ENCODE measurements at places on chromosomes 12 and 14.

- DNase-seq: no peak
These were observed 114.1 kb upstream of the PWP1 start for GRCh38 chr12:107571492-107571891.

DNA sequence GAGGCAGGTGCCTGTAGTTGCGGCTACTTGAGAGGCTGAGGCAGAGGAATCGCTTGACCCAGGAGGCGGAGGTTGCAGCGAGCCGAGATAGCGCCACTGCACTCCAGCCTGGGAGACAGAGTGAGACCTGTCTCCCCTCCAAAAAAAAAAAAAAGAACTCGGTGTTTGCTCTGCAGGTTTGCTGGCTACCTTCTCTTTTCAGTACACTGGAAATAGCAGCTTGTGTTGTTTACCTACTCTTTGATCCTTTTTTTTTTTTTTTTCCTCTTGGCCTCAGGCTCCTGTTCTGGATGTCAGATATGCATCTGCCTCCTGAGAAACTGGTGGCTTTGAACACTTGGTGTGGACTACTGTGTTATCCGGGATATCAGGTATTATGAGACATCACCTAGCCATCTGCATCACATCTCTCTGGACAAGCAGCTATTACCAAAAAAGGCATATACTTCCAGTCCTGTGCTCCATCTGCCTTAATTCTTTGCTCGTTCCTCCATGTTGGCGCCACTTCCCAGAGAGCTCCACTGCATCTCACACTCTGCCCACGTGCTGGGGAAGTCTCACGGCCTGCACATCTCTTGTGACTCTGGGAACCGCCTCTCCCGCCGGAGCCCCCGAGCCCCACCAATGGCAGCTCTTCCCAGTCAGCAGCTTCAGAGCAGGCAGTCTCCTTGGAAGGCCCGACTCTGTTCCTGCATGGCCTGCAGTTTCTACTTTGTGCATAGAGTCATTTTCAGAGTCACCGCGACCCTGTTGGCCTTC is 50.9 kb upstream of the TRAF3 start:
- peak; percentile 21 for DNase-seq

DNA sequence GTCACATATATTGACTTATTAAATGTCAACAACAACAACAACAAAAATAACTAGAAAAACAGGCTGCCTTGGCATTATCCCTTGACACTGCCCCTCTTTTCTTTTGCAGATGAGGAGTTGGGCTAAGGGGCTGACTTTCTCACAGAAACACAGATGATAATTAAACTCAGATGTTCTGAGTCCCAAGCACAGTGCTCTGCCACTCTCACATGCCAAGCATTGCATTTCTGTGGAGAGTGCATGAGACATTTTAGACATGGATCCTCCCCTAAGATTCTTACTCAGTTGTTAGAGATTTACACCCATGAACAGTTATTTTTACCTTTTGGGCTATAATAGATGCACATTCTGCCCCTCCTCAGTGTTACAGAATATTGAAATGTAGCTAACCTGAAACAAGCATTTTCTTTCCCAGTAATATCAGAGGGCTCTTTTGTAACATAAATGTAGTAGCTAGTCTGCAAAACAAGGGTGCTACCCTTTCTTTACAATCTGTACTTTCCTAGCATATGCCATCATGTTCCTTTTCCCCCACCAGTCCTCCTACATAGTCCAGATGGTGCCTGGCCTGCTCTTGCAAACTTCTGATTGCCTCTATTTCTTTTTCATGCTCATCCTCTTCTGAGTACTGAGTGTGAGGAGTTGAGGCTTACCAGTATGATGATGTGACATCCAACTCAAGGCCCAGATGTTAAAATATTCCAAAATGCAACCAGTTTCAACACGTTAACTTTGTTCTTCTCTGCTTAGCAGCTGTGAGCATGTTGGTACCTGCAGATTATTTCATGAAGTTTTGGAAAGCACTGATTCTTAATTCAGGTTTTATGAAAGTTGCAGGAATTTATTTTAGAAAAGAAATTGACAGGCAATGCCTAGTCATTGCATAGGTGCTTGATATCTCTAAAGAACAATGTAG is 125.0 kb upstream of the ATP2B1 start:
- no peak for DNase-seq

GRCh38 chr14:97688631-97689336 is 891.6 kb downstream of the VRK1 start:
- DNase-seq: no peak

GRCh38 chr14:24246765-24247212 is 4.4 kb upstream of the TINF2 start:
- DNase-seq: no peak

DNA sequence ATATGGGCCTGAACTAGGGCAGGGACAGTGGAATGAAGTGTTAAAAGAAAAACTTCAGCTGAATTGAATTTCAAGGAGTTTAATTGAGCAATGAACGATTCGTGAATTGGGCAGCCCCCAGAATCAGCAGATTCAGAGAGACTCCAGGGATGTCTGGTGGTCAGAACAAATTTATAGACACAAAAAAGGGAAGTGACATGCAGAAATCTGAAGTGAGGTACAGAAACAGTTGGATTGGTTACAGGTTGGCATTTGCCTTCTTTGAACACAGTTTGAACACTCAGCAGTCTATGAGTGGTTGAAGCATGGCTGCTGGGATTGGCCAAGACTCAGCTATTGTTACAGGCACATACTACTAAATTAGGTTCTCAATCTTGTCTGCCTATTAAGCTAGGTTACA is 9.7 kb upstream of the TBPL2 start:
- DNase-seq: no peak

GRCh38 chr12:97977870-97978405 is 515.3 kb downstream of the RMST start:
- DNase-seq: no peak

- peak; percentile 85 for DNase-seq
These were observed 1.2 kb downstream of the DUSP16 start for GRCh38 chr12:12561371-12562015.

GRCh38 chr14:23377573-23378563 is 1.0 kb downstream of the CMTM5 start:
- no peak for DNase-seq

DNA sequence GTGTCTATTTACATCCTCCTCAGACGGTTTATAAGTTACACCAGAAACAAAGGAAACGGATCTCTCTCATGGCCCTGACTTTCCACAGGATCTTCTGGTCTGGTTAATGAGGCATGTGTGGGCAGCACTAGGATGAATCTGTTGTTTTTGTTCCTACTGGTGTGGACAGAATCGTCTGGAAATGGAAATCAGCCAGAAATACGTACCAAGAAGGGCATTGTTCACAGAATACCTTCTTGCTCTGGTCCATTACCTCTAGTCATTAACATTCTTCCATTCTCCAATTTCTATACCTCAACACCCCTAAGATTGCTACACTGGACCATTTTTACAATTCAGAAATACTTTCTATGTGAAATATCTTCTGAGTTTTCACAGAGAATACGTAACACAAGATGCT is 86.0 kb downstream of the TPH2 start:
- no peak for DNase-seq

DNA sequence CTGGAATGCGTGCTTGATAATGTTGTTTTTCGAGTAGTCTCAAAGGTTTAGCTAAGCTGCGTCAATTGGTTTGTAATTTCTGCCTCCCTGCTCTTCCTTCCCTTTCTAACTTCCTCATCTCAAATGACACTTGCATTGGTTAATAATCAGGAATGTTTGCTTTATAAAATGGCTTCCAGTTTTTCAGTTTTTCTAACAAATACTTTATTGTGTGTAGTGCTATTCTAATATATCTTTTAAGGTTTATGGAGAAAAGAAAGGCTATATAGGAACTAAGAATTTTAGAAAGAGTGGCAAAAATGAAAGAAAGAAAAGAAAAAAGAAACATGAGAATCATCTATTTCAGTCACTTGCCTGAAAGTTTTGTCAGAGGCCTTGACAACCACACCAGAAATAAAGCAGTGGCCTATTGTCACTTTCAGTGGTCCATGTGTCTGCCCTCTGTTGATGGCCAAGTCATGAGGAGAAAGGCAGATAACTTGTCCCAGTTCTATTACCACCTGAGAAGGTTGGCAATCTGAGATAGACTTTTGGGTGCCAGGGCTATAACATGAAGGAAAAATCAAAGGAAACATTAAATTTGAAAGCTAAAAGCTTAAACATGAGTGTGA is 221.9 kb upstream of the KITLG start:
- no peak for DNase-seq

DNA sequence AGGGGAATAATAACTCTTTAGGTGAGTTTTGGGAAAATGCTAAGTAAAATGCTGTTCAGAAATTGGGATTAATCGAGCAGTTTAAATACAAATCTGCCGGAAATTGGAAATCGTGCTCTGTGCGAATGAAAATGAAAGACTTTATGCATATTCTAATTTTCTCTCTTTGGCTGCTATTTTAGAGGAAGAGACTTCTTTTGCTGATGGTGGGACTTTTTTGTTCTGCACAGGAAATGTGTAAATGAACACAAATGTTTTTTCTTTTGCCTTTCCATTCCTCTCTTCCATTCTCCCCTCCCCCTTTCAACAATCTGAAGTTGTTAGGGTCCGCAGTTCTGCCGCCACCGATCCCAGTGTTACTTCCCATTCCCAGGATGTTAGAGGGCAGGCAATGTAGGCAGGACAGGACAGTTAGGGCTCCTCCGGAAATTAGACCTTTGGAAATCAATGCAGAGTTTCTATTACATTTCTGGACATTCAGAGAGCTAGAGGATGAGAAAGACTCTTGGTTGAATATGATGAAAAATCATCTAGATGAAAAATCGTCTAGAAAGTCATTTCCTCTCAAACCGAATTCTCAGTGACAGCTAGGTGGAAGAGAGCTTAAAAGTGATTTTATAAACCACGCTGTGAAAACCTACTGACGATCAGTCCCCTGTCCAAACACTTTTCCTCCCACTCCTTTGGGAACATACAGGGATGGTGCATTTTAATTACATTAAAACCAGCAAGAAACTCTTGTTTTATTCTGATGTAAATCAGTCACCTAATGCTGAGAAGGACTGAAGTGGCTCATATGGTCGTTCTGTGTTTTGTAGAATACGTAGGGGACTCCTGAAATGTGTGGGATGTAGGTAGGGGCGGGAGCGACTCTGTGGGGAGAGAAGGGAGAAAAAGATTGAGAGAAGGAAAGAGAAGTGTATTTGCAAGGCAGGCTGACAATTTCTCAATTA is 17.8 kb downstream of the FOXG1 start:
- no peak for DNase-seq

DNA sequence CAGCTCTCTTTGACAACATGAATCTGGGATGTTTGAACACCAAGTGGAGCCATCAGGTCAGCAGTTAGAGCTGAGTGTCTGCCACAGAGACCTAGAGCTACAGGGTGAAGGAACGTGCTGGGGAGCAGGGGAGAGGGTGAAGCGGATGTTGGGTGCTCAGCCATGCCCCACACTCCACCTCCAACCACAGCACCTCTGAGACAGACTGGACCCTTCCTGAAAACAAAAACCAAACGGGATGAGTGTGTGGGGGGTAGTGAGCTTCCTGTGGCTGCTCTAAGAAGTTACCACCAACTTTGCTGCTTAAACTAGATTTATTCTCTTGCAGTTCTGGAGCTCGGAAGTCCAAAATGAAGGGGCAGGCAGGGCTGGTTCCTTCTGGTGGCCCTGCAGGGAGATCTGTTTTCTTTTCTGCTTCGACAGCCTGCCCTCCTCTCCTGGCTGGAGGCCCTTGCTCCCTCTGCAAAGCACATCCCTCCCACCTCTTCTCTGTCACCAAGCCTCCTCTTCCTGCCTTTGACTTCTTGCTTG is 5.6 kb upstream of the GOLGA3 start:
- peak; percentile 71 for DNase-seq
